HAP-1 (cell line): ENCODE measurements at places on chromosomes 7 and 10.

DNA sequence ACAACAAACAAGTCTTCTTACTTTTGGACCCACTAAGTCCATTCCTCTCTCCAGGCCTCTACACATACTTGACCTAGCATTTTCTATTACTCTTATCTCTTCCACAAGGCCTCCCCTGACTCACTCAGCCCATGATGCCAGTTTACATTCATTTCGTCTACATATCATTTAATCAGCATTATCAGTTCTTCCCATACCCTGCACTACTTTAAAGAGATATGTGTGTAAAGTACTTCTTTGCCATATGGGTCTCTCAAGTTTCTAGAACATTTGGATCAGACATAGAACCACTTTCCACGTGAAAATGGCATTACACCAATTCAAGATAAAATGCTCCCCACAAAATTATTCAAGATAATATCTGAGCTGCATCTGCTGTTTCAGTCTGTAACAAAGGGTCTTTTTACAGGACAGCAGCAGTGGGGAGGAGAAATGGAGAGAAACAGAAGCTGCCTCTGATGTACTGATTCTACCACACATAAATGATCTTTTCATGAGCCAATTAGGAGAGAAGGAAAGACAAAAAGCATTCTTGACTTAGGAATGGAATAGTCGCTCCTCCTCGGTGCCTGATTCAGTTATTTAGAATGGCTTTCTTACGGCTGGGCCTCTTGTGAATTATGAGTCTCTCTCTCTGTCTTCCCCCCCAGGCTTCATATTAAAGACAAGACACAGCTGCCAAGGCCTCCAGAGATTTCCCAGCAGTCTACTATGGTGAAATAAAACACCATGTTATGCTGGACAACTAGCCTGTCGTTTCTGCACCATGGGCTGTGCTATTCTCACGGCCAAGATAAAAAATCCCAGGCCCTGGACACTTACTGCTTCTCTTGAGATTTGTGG is 46.9 kb upstream of the SEPTIN7 start:
- DNase-seq: no peak

DNA sequence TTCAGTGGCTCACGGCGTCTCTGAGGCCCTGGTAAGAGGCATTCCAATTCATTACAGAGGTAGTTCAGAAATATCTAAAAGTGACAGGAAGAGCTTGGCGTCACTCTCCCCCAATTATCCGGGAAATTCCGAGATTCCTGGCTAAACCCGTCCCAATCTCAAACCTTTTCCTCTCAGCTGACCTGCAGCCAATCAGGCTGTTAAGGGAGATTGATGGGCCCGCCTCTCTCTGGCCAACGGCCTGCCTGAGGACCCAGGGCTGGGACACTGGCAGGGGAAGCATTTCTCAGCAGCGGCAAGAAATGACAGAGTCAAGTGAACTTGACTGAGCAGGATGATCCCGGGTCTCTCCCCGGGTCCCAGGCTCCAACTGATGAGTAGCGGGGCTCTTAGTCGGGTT is 72.3 kb downstream of the EBF3 start:
- DNase-seq: no peak

DNA sequence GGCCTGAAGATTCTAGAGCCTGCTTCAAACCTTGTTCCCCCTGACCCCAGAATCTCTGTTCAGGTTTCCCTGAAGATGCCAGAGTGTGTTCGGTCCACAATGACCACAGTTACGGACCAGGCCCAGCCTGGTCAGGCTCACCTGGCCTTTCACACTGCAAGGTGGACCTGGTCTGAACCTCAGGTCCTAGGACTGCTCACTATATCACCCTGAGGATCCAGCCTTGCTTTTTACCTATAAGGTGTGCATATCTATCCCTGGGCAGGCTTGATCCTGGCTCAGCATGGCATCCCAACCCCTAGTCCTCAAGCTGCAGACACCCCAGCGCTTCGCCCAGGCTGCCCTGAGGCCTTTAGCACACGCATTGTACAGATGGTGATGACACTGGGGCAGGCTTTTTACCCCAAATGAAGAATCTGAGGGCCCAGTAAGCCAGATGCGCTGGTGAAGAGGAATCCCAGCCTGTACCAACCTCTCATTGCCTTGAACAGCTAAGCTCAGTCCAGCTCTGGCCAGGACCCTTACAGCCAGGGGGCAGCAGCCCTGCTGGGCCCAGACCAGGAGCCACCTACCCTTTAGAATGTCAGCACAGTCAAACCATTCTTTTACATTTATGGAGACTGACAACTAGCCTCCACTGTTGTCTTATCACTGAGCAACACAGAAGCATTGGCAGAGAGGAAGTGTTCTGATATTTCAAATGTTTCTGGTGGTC is 28.0 kb downstream of the MAT1A start:
- no peak for DNase-seq

- no peak for DNase-seq
Observed at GRCh38 chr10:116690356-116691322, 51.7 kb downstream of the HSPA12A start.

GRCh38 chr10:27530477-27530876 is 26.4 kb downstream of the RAB18 start:
- no peak for DNase-seq

DNA sequence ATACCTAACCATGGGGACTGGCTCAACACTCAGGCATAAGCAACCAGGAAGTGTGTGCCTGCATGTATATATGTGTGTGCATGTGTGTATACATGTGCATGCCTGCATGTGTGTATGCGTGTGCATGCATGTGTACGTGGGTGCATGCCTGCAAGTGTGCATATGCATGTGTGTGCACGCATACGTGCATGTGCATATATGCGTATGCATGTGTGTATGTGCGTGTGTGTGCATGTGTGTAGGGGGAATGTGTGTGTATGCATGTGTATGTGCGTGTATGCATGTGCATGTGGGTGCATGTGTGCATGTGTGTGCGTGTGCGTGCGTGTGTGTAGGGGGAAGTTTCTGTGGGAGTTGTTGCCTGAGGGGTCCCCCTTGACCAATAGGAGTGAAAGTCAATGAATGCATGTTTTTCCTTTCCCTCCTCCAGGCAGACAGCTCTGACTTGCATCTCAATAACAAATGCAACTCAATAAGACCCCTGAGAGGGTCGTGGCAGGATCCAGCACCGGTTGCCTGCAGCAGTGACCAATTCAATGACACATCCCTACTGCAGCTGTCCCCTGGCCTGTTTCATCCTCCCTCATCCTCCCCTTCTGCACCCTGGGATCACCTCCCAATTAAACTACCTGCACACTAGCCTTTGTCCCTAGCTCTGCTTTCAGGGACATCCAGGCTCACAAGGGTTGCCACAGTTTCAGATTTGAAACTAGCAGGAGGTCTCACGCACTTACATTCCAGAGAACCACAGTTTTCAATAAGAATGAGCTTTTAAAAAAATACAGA is 27.0 kb upstream of the FZD8 start:
- DNase-seq: no peak

- no peak for DNase-seq
Observed at GRCh38 chr7:137975221-137975620, 26.7 kb downstream of the CREB3L2 start.

DNA sequence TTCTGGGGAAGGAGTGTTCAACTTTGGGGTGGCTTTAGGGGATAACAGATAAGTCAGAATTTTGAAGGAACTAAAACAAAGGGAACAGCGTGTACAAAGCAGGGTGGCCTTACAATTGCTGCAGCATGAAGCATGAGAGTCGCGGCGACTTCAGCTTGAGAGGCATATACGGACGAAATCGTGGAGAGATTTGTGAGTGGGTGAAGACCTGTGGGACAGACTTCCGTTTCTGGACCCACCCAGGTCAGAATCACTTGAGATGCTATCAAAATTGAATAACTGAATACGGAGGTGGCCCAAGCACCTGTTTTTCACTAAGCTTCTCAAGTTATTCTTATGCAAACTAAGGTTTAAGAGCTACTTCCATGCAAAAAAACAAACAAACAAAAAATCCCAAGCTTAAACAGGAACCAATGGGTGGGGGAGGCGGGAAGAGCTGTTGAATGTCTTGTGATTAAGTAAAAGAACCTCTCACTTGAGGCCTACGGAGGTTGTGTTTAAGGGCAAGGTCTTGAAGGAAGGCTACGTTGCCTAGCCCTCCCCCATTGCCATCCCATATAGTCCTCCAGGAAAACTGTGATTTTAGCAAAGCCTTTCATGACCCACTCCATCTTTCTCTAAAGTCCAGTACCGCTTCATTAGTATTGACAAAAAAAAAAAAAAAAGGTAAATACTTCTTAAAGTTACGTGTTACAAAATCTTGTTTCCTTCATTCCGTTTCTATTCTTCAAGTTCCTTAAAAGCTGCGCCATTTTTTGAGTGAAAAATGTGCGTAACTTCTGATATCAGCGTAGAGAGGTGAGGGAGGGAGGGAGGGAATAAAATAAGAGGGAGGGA is 1.3 kb upstream of the TRIM24 start:
- DNase-seq: peak; percentile 32

- no peak for DNase-seq
Observed at GRCh38 chr7:22871661-22872060, 49.0 kb upstream of the TOMM7 start.

- peak; percentile 14 for DNase-seq
Observed at GRCh38 chr7:139321071-139321745, 19.9 kb upstream of the FMC1 start.

- no peak for DNase-seq
Observed at GRCh38 chr10:100812978-100813377, 67.6 kb downstream of the PAX2 start.

DNA sequence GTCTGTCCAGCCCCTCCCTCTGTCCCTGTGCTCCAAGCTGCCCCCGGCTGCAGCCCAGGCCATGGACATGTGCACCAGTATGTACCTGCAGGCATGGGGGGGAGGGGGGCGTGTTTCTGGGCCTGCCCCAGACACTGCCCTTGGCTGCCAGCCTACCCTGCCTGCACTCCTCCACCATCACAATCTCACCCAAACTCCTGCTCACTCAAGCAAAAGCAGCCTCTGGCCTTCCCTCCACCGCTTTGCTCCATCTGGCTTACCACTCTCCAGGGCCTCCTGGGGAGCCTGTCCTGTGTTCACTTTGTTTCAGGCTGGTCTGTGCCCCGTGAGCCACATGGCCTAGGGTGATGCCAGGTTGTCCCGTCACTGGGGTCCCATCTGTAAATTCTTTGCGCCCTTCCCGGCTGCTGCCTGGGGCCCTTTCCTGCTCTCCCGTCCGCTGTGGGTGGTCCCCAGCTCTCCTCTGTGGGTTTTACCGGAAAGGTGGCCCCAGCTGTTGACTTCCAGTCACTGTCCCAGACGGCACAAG is 33.3 kb upstream of the PPIF start:
- DNase-seq: no peak

- DNase-seq: no peak
Observed at GRCh38 chr7:121874298-121874697, 1.3 kb downstream of the PTPRZ1 start.

- DNase-seq: no peak
Observed at GRCh38 chr7:142745091-142745635, 4.1 kb upstream of the PRSS1 start.

DNA sequence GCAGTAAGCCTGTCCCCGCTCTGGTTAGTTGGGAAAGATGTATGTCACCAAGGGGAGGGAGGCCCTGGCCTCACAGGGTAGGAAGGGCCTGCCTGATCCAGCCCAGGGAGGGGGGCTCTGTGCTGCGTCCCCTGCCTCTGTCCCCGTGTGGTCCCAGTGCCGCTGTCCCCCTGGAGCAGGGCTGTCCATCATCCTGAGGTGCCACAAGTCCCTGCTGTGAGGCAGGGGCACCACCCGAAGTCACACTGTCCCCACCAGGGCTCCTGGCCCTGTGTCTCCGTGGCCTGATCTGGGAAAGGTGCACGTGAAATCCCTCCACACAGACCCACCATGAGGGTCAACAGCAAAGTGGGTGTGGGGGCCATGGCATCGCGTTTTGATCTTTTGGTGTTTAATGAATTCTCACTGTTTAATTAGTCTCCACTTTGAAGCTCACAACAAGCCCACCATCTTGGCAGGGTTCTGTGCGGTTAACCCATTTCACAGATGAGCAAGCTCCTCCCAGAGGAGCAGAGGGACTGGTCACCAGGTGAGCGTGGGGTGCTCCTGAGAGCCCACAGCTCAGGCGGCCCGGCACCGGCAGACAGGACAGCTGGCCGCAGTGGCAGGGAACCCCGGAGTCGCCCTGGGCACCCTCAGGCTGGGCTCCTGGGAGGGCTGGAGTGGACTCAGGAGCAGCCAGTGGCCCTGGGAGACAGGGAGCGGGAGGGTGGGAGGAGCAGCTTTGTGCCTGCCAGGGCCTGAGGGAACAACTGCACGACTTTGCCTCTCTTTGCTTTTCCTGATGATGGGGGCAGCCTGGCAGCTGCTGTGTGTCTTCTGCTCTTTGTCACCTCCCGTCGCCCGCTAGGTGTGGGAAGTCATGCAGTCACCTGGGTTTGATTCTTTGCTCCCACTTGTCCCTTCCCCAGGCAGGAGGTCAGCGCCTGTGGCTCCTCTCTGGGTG is 12.0 kb upstream of the CRYGN start:
- no peak for DNase-seq

DNA sequence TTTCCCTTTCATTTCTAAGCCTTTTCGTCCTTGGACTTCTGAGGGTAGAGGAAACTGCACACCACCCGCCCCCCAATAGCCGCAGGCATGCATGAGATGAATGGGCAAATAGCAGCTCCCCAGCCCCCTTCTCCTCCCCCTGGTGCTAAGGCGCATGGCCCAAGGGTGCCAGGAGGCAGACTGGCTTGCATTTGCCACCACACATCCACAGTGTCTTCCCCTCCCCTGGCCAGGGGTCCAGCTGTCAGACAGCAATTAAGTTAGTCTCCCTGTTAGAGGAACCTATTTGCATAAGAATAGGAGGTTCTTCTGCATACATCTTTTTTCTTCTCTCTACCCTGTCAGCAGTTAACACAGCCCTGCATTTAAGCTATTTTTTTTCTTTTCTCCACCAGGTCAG is 20.2 kb downstream of the TOMM7 start:
- peak; percentile 92 for DNase-seq

GRCh38 chr7:149787428-149788299 is 14.3 kb upstream of the ZNF467 start:
- peak; percentile 72 for DNase-seq

- no peak for DNase-seq
Observed at GRCh38 chr10:132699411-132700155, 86.4 kb downstream of the NKX6-2 start.

- DNase-seq: no peak
Observed at GRCh38 chr10:108808228-108808627, 1115.1 kb downstream of the XPNPEP1 start.
